ENCODE measurements at places on chromosomes 4 and X.

GRCh38 chr4:141133146-141133998, at the start of gene RNF150:
Gene RNF150, minus strand, starts transcription at chr4:141133469.
- DNase-seq, result peak; percentile 87

DNA sequence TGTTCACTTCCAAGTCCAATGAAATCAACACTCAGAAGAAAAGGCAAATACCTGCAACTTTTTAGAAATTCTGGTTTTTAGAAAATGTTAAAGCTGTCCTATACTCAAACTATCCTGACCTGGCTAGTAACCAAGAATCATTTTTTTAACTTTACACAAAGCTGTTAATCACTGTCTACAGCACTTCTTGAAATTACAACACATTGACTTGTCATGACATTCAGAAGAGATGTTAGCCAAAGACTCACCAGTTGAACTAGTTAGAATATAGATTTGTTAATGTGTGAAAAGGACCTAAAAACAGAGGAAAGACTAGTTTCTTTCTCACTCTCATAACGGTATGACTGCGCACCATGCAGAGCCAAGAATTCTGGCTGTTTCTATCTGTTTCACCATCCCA, 98.8 kb downstream of the COX18 start:
- no peak for DNase-seq

GRCh38 chr4:56806666-56807065, 14.8 kb downstream of the SPINK2 start:
- no peak for DNase-seq

GRCh38 chrX:3815896-3816664, 102.6 kb upstream of the PRKX start:
- peak; percentile 56 for DNase-seq

GRCh38 chr4:67892905-67893304, 9.1 kb upstream of the TMPRSS11D start:
- no peak for DNase-seq

- DNase-seq, result peak; percentile 72
These were observed 9.5 kb downstream of the RNF175 start for GRCh38 chr4:153750197-153750817.

GRCh38 chrX:155028877-155029291, 2.2 kb downstream of the FUNDC2 start:
- DNase-seq, result no peak

- no peak for DNase-seq
These were observed 114.5 kb upstream of the SLIT2 start for GRCh38 chr4:20137176-20137575.

GRCh38 chr4:24885342-24885741, 27.5 kb downstream of the CCDC149 start:
- no peak for DNase-seq

GRCh38 chrX:253451-254297, 27.5 kb upstream of the PLCXD1 start:
- DNase-seq, result no peak

- peak; percentile 13 for DNase-seq
These were observed 382.4 kb downstream of the TRAM1L1 start for GRCh38 chr4:116702949-116703348.

- no peak for DNase-seq
These were observed 307.6 kb upstream of the CTSO start for GRCh38 chr4:156261230-156261629.

GRCh38 chrX:41870719-41871151, 52.6 kb downstream of the CASK start:
- DNase-seq, result no peak

DNA sequence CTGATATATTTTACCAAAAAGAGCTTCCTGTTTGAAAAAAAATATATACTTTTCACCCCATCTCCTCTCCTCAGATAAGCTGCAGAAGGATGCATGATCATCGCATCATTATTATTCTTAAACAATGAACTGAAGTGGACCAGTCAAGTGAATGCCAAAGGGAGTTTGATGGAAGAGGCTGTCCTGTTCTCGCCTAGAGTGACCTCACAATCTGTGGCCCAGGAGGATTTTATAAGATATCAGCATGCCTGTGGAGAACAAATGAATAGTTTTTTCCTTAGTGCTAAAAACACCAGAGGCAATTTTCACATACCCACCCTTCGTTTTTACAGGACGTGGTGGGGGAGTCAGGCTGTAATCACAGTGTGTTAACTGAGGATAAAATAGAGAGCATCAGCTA, 112.7 kb downstream of the USP46 start:
- DNase-seq, result peak; percentile 14

- DNase-seq, result no peak
These were observed 60.2 kb downstream of the SEPSECS start for GRCh38 chr4:25100021-25100555.

- no peak for DNase-seq
These were observed 2.1 kb downstream of the SEPTIN11 start for GRCh38 chr4:76951672-76952010.
